ENCODE measurements at places on chromosomes 4 and X.

DNA sequence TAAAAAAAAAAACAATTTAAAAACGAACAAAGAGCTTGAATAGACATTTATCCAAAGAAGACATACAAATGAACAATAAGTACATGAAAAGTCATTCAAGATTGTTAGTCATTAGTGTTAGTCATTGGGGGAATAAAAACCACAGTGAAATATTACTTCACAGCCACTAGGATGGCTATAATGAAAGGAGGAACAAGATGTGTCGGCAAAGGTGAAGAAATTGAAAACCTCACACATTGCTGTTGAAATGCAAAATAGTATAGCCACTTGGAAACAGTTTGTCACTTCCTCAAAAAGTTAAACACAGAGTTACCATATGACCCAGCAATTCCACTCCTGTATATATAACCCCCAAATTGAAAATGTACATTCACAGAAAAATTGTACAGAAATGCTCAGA, 45.2 kb upstream of the SLC39A8 start:
- peak; percentile 94 for DNase-seq

DNA sequence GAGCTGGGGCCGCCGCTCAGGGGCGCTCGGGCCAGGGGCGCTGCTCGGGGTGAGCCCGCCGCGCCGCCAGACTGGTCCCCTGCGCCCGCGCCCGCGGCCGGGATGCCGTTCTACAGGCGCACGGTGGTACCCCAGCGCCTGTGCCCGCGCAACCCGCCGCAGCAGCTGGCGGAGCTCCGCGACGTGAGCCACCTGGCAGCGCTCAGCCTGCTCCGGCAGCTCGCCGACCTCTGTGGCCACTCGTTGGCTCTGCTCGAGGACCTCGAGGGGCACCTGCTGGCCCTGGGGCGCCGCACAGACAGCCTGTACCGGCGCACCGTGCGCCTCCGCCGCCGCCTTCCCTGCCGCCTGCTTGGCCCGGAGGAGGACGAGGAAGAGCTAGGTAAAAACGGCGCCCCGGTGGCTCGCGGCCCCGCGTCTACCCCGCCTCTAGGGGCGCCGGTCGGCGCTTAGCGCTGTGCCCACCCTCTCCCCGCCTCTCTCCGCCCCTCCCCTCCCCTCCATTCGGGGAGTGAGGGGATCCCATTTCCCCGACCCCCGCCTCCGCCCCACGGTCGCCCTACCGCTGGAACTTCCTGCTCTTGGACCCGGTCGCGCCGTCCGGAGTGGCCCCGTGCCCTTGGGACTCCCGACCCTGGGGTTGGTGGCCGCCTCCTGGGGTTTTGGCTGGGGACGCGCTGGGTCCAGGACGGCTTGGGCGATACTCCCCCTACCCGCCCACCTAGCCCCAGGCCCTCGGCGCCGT, 513 bp downstream of the NHSL2 start:
- no peak for DNase-seq

DNA sequence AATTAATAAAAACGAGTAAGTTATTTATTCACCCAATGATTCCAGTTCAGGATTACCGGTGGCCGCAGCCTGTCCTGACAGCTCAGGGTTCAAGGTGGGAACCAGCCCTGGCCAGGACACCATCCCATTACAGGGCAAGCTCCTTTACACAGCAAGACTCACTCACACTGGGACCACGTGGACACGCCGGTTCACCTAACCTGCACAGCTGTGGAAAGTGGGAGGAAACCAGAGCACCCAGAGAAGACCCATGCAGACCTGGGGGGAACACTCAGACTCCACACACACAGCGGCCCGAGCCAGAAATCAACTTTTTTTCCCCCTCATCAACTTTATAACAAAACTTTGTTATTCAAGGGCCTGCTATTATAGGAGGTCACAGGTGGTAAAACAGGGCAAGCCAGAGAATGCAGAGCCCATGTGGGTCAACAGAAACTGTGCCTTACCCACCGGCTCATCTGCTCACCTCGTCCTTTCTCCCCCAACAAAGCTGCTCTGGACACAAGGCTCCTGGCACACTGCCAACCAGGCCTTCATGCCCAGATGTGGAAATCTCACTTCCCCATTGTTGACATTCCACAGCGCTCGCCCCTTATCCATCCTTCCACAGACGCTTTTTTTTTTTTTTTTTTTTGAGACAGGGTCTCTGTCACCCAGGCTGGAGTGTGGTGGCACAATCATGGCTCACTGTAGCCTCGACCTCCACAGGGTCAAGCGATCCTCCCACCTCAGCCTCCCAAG, 8.0 kb upstream of the ODAPH start:
- peak; percentile 50 for DNase-seq

- peak; percentile 75 for DNase-seq
These were observed 322.2 kb downstream of the IQCM start for GRCh38 chr4:149493492-149493891.

DNA sequence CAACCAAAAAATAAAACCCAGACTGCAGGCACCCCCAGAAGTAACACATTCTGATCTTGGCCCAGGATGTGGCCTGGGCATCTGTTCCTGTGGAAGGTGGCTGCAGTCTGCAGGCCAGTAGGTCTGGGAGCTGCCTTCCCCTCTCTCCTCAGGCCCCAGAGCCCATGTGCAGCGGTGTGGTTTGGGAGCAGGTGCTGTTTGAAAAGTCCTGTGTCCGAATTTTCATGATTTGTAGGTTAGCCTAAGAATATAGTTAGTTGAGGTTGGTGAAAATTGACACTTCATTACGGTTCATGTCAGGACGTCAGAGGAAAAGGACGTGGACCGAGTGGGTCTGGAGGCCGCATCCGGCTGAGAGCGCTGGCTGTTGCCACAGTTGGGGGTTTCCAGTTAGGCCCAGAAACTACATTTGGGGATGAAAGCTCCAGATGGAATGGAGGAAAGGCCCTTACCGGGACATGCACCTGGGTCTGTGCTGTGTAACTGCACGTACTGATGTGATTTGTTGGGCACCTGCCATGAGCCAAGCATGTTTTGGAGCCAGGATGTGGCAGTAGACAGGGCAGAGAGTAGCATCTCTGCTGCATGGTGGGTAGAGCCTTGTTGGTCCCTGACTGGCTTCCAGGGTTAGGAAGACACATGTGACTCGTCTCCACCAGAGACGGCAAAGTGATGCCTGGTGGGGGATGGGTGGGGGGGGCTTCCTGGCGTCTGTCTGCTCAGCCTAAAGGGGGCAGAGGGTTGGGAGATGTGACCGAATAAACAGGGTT, 21.7 kb upstream of the HGFAC start:
- no peak for DNase-seq

DNA sequence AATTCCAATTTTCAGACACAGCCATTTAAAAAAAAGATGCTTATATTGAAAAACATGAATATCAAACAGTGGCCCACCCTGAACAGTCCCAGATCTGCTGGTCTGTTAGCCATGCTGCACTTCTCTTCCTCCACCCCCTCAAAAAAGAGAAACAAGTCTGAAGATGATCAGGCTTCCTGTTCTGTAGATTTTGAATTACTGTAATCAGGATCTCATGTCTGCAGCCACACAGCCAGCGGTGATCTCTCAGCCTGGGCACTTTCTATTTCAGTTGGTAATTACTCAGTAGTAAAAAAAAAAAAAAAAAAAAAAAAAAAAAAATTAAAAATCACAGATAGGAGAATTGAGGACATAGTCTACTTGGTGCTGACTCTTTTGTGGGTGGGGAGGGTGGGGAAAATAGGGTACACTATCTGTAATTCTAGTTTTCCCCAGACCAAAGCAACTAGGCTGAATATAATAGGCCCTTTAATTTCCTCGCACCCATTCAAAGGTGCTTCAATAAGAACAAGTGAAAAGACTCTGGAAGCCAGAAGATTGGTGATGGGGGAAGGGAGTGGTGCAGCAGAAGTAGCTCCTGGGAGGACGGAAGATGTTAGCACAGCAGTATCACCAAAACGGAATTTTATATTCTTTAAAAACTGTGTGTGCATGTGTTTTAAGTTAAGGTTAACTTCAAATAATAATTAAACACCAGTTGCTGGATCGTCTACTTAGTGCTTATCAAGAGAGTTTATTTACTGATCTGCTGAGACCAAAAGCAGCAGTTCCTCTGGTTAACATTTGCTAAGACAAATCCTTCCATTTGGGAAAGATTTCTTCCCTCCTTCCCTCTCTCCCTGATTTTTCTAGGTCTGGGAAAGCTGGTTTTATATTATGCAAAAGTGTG, 47.0 kb downstream of the SPRY1 start:
- DNase-seq, result peak; percentile 20

DNA sequence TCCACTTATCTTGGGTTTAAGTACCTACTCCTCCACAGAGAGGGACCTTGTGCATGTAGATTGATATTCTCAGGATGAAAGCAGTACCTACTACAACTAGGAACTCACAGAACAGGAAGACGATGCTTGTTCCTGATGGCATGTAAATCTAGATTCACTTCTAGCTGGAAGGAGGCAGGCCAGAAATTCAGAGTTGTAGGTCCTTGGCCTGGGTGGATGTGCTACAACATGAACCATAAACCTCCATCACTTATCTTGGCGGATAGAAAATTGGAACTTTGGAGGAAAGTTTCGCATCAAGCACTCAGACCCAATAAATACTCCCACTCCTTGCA, 9.3 kb upstream of the SMIM20 start:
- DNase-seq, result no peak

- DNase-seq, result no peak
These were observed 54.9 kb downstream of the REELD1 start for GRCh38 chr4:146269228-146269653.

DNA sequence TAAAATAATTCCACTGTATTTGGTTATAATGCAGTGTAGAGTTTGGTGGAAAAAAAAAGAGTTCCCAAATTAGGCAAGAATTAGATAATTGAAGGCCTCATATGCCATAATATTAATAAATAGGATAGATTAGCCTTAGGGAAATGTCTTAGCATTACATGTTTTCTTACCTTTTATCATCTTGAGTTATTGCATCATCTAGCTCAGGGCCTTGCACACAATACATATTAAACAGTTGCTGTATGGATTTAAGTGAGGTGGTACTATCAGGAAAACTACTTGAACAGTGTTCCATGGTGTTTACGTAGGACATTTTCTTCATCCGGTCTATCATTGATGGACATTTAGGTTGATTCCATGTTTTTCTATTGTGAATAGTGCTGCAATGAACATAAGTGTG, 419.4 kb downstream of the EPHA5 start:
- no peak for DNase-seq

GRCh38 chr4:62550121-62550520, 1350.0 kb downstream of the ADGRL3 start:
- DNase-seq, result no peak

DNA sequence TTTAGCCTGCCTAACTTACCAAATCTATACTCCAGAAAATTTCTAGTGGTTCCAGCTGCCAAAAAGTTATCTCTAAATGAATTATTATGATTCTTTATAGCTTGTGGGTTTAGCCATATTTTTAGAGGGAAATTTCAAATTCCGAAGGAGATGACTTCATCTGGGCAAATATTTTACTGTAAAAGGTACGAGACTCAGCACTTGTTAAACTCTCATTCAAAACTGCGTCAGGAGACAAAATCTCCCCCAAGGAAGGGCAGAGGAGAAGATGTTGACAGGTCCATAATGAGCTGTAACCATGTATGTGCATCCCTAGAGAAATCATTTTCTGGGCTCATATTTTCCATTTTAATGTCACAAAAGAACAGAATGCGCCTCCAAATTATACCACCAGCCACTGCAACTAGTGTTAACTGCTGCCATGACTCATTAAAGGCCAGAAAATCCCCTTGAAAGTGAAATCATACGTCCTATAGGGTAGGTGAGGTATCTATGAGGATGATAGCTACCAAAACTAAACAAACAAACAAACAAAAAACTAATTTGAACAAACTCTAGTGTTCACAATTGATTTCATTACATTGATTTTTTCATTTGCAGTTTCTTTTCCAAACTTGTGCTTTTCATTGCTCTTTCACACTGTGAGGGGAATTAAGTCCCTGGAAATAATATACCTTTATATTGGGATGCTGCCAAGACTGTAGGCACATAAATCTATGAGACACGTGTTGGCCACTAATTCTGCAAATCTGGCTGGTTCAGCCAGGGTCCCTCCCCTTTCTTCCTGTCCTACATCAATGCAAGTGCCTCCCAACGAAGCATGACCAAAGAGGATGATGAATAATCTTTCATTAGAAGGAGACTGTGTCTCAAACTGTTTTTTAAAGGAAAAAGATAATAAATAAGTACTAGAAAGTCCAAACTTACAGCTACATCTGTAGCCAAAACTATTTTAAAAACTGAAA, 85.8 kb downstream of the ARHGAP6 start:
- DNase-seq, result peak; percentile 23

DNA sequence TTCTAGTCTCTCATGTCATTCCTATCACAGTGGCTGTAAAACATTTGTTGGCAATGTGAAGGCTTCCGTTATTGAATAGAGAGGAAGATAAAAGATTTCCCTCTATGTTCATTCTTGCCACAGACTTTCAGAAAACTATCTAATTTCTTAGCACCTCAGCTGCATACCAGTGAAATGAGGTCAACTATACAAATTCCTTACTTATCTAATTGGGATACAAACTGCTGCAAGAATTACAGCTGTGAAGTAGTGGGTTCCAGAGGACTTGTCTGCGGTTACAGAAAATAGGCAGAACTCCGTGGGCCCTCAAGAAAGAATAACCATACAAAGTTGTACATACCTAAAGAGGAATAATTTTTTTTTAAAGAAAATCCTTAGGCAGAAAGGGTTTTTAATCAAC, 175.8 kb downstream of the PPP1R2C start:
- no peak for DNase-seq

- peak; percentile 64 for DNase-seq
These were observed 33.2 kb downstream of the PPARGC1A start for GRCh38 chr4:23856630-23857029.

- DNase-seq, result no peak
These were observed 49.5 kb upstream of the ADRA2C start for GRCh38 chr4:3716631-3717235.

DNA sequence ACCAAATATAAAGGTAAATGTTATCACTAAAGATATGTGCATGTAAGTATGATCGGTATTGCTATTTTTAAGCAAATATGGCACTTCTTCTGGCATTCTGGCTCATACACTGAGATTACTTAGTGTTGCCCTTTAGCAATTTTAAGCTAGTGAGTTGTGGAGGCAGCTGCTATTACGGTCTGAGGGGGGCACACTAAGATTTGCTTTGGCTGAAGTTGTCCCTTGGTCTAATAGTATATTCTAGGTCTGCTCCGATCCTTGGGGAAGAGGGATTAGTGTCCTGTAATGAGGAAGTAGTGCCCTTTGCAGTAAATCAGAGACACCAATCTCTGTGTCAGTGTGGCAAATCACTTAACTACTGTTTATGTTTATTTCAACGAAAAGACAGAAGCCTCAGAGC, 196.5 kb upstream of the FTHL17 start:
- no peak for DNase-seq

DNA sequence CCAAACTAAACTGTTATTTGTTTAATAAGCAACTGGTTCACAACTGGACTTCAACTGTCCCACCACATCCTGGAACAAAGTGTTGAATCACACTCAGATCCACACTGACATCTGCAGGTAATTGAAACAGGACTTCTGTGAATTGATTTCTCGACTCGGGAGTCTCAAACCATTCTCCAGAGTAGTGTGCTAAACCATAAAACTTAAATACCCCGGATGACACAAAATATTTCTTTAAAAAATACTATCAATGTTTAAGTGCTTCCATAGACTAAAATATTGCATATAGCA, 95.4 kb upstream of the PLAC1 start:
- peak; percentile 67 for DNase-seq
